ENCODE measurements at places on chromosomes 12 and 14. TPM values are rescaled to one million over a fixed set of nuclear protein-coding genes. Genes with fewer than 3 reads are reported as not detected.

GRCh38 chr12:22325218-22325617 lies 9.3 kb downstream of the ST8SIA1 start:
- DNase-seq: no peak

The RHOJ gene
- 65.8 TPM for total RNA-seq

The GDF3 gene
- total RNA-seq: not detected

The HPD gene
- total RNA-seq: not detected

DNA sequence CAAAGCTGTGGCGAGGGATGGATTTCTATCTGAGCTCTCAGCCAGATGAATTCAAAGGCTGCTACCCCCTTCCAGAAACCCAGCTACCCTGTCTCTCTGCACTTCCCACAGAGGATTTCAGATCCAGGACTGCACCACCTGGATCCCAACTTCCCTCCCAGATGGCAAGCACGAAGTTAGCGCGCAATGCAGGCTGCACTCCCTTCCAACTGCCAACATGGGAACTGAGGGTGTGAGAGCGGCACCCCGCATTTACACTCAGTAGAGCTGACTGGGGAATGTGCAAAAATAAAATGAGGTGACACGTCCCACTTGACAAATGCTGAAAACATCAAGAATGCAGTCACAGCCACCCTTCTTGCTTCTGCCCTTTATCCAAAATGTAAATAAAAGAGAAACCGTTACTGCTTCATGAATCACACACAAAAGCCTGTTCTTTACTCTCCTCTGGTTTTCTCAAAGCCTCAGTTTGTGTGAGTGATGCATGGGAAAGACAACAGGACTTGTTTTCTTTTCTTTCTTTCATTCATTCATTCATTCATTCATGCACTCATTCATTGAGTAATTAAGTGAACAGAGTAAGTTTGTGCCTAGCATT lies 85.7 kb downstream of the ITPK1 start:
- no peak for DNase-seq

DNA sequence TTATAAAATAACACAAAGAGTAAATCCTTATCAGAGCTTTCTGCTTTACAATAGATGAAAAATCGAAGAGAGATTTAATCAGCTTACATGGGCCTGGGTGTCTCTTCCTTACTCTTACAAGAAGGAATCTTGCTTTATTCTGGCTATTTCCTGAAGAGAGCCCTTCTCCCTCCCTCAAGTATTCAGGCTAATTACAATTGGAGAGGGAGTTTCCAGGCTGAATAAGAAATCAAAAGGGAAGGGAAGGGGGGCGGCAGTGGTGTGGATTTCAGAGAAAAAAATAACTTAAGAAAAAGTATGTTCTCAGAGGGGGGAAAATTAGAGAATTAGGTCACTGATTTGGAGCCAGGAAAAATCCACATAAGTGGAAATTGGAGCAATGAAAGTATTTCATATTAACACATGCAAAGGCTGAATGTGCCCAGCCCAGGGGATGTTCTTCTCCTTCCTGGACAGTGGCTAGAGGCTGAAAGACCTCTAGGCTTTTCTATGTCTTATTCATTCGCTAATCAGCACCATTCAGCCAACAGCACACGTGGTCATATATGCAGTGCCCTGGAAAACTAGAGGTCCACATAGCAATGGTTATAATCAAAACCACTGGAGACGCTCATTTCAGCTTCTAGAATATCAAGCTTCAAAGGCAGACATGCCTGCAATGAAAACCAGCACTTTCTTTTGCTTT lies 158.9 kb upstream of the BTG1 start:
- no peak for DNase-seq

The FOXM1 gene
- 16.5 TPM for total RNA-seq

The PAX9 gene
- not detected for total RNA-seq

GRCh38 chr12:23098517-23098916 lies 473.5 kb downstream of the ETNK1 start:
- no peak for DNase-seq

DNA sequence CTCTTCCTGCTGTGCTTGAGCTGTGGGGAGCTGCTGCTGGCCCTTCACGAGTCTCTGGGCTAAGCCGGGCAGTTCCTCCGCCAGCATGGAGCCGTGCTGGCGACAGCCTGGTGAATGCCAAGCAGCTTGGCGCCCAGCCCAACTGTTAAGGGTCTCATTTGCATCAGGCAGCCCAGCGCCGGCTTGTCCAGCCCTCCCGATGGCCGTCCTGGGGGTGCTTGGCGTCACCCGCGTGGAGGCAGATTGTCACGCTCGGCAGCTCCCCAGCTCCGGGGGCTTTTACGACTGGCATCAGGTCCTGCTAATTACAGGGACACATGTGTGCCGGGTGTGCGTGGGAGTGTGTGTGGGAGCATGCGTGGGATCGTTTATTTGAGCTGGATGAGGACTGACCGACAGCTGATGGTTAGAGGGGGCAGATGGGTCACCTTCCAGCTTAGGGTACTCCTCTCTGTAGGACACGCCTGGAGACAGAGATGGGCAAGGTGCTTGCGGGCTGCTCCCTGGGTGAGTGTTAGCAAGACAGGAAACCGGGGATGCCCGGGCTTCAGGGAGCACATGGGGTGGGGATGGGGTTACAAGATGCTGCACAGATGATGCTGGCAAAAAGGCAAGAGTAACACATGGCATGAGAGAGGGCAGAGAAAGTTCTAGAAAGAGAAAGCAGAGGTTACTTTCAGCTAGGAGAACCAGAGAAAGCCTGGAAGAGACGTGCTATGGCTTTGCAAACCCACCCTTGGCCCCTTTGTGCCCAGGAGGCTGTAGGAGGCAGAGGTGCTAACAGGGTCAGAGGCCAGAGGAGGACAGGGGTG lies 64.1 kb downstream of the KIF26A start:
- no peak for DNase-seq

DNA sequence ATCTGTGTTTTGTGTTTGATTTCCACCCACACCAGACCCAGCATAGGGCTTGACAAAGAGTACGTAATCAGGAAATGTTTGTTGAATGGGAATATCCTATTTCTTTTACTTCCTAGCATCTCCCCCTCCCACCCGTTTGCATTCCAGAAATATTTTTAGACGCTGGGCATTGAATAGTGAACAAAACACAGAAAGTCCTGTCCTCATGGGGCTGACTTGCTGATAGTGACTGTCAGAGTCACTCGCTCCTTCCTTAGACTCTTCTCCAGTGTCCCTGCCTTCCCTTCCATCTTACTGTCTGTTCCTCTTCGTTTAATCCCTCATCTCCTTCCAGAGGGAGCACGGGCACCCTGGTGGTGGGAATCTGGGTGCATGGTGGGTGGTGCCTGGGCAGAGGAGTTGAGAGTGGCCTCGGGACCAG lies 53.6 kb downstream of the SLC25A47 start:
- DNase-seq: peak; percentile 33

The MIP gene
- total RNA-seq: 0.07 TPM

DNA sequence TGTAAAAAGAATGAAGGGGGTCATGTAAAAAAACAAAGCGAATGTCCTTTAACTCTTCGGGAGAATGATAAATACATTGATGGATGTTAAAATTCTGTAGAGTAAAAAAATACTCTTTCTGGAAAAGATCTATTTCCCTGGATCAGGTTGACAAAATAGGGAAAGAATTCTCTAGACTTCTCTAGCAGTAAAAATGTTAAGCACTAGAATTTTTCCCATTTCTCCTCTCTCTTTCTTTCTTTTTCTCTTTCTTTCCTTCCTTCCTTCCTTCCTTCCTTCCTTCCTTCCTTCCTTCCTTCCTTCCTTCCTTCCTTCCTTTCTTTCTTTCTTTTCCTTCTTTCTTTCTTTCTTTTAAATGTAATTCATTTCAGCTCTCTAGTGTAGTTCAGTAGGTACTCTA lies 552.5 kb downstream of the LRFN5 start:
- no peak for DNase-seq

DNA sequence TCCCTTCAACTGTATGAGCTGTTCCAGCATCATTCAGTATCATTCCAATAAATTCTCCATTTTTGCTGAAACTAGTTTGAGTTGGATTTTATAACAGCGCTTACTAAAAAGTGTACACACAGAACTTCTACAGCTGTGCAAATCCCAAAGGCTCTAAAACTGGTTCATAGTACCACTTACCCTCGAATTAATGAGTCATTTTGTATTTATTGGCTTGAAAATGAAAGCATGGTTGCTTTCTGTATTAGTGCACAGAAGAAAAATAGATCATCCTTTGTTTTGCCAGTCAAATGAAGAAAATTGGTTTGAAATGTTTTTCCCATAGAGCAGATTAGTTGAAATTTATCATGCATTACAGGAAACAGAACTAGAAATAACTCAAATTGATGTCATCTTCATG lies 268.3 kb upstream of the CPNE8 start:
- no peak for DNase-seq

The MYRFL gene
- 0.18 TPM for total RNA-seq
